ENCODE measurements at places on chromosomes 13 and 19. TPM values are rescaled to one million over a fixed set of nuclear protein-coding genes. Genes with fewer than 3 reads are reported as not detected.

Gene CSNK1A1L
- not detected for total RNA-seq

Gene TPTE2
- not detected for total RNA-seq

Gene SAFB
- total RNA-seq, result 134 TPM

- H3K36me3 ChIP-seq, result peaks cover 20% of the 10 kb centered on the region
- no peak overlapping the region for H3K27ac ChIP-seq
- H3K4me3 ChIP-seq, result no peak overlapping the region
- no peaks in the 10 kb centered on the region for H3K27me3 ChIP-seq
- no peak for DNase-seq
- no peaks in the 10 kb centered on the region for H3K4me1 ChIP-seq
Measured at GRCh38 chr19:57269515-57270250, 10.6 kb upstream of the ZNF460 start.

- no peak for DNase-seq
- H3K27ac ChIP-seq, result no peak overlapping the region
- peaks cover 3% of the 10 kb centered on the region for H3K36me3 ChIP-seq
- H3K27me3 ChIP-seq, result no peaks in the 10 kb centered on the region
Measured at GRCh38 chr13:79434556-79434955, 28.5 kb upstream of the RBM26 start.

DNA sequence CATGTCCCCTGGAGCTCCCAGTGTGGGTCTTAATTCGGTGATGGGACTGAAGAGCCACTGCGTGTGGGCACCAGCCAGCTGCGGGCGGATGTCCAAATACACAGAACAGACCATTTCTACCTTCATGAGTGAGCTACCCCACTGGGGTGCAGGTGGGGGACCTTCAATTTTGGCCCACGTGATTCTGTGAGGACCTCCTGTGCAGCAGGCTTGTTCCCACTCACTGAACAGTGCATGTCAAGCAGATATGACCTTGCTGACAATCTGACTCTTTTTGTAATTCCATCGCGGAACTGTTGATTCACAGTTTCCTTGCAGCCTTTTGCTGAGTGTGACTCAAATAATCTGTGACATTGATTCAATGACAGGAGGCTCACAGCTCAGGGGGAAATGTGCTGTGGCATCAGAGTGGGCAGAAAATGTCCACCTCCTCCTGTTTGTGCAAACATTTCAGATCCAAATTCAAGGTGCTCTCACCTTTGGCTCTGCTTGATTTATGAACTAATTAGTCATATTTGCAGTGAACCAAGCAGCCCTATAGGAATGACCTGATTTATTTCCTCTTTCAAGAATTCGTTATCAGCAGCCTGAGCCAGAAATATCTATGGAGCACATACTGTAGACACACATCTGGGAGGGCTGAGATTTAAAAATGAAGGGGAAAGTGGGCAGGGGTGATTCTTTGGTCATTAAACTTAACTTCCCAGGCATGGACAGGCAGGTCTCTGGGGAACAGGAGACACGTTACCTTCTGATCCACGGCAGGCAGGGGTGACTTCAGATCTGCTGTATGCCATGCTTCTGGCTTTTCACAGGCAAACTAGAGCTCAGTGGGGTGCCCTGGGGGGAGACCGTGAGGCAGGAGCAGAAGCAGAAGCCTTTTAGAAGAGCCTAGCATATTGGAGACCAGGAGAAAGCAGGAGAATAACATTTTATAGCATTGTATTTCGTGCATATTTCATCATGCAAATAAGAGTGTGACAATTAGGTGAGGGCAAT is 170.0 kb upstream of the KL start:
- no peaks in the 10 kb centered on the region for H3K4me1 ChIP-seq
- H3K27me3 ChIP-seq, result peaks cover 2% of the 10 kb centered on the region
- peaks cover 8% of the 10 kb centered on the region for H3K36me3 ChIP-seq
- no peak for DNase-seq

- H3K27me3 ChIP-seq, result no peaks in the 10 kb centered on the region
- no peak overlapping the region for H3K4me3 ChIP-seq
- no peaks in the 10 kb centered on the region for H3K4me1 ChIP-seq
Measured at GRCh38 chr19:58084596-58085347, 13.3 kb downstream of the ZSCAN18 start.

DNA sequence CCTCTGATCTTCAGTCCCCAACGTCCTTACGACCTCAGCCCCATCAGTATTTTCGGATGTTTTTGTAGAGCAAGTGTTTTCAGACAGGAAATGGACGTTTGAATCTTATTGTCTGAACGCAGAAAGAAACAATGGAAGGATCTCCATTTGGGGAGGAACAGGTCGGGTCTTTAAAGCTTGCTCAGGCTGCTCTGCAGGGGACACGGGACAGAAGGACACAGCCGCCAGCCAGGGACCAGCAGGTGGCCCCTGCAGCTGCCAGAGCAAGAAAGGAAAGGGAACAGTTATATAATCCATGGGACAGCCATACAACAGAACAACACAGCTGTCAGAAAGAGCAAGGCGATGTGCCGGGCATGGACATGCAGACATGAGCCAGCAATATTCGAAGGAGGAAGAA is 18.5 kb upstream of the IGLON5 start:
- no peaks in the 10 kb centered on the region for H3K4me1 ChIP-seq
- no peak for DNase-seq
- H3K36me3 ChIP-seq, result no peaks in the 10 kb centered on the region
- H3K27me3 ChIP-seq, result no peaks in the 10 kb centered on the region

DNA sequence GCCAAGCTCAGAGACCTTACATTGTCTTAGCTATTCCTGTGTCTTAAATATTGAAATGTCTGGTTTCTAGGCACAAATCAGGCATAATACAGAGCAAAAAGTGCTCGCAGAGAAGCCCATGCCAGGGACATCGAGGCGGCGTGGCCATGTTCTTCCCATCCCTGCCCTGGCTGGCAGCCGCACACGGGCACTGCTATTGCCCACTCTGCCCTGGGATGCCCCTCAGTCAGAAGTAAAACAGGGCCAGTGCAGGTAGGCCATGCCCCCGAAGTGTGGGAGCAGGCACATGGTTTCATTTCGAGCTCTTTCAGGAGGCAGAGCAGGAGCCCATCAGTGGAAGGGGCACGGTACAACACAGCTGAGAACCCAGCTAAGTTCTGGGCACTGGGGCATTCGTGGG is 113.5 kb downstream of the COL4A1 start:
- H3K36me3 ChIP-seq, result no peaks in the 10 kb centered on the region
- no peak overlapping the region for H3K27ac ChIP-seq
- H3K4me3 ChIP-seq, result no peak overlapping the region
- no peaks in the 10 kb centered on the region for H3K4me1 ChIP-seq

- no peaks in the 10 kb centered on the region for H3K4me1 ChIP-seq
- DNase-seq, result no peak
- H3K36me3 ChIP-seq, result no peaks in the 10 kb centered on the region
Measured at GRCh38 chr13:53807251-53807834, 778.7 kb downstream of the OLFM4 start.

GRCh38 chr19:3304871-3305423 is 61.4 kb upstream of the NFIC start:
- peaks cover 3% of the 10 kb centered on the region for H3K27me3 ChIP-seq
- no peak overlapping the region for H3K4me3 ChIP-seq
- no peaks in the 10 kb centered on the region for H3K36me3 ChIP-seq
- peaks cover 4% of the 10 kb centered on the region for H3K4me1 ChIP-seq
- peak; percentile 87 for DNase-seq

Measured in activated CD8-positive, alpha-beta T cell treated with anti-CD3 and anti-CD28 coated beads, Interleukin-2, amount 10 ng/mL, durations not matched to agents 7 days and 5 days (primary cell).